Fibroblast of skin of abdomen (primary cell): ENCODE measurements at places on chromosomes 6 and 20.
A peak's percentile ranks its signal among the peaks of the same experiment; 100 is the strongest.

DNA sequence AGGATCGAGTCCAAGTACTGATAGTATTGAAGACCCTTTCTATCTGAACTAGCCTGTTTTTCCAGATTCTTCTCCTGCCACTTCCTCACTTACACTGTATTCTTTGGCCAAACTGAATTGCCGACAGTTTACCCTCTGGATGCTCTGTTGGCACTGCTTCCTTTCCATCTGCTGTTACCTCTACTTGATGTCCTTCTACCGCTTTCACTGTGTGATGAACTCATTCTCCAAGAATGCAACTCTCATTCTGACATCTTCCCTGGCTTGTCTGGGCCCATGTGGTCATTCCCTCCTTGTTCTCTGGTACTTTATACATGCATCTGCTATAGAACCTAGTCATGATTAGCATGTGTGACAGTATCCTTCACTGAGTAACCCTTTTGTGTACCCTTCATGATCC is 16.3 kb downstream of the RPRD1B start:
- peak; percentile 79 for DNase-seq

DNA sequence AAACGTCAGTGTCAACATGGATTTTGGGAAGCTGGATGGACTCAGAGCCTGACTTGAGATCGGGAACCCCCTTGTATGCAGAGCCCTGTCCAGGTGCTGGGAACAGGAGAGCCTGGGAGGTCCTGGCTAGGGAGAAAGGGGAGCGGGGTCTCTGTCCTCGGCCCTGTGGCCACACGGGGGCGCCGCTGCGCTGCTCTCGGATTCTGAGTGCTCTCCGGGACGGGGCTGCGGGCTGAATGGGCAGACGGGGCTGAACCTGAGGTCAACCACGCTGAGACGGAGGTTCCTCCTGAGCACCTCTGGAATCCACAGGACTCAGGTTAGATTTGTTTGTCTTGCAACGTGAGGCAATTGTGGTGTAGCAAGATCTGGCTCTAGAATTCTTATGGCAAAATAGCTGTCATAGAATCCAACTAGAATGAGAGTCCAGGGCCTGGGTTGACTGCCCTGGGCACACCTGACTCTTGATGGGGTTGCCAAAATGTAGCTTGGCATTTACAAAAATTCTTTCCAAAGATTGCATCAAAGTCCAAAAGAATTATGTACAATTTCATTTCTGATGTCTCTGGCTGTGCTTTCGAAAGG is 20.6 kb upstream of the HLA-F start:
- DNase-seq: no peak

GRCh38 chr6:3847521-3847920 is 1.7 kb upstream of the FAM50B start:
- no peak for DNase-seq

DNA sequence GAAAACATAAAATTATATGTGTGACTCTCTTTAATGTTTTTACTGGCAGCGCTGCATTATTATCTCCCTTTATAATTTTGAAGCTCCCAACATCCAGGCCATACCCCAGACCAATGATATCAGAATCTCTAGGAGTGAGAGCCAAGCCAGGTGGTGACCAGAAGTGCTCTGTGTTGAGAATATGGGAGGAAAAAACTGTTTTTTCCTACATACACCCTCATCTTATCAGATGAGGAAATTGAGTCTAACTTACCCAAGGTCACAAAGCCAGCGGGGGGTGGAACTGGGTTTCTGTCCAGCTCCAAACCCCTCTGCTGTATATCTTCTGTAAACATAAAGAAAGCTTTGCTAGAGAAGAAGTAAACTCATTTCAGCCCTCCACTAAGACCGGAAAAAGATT is 42.5 kb downstream of the LY86 start:
- no peak for DNase-seq

GRCh38 chr6:32255199-32256153 is 31.6 kb upstream of the NOTCH4 start:
- peak; percentile 95 for DNase-seq
